ENCODE measurements at places on chromosomes 7 and 10. TPM values are rescaled to one million over a fixed set of nuclear protein-coding genes. Genes with fewer than 3 reads are reported as not detected.

DNA sequence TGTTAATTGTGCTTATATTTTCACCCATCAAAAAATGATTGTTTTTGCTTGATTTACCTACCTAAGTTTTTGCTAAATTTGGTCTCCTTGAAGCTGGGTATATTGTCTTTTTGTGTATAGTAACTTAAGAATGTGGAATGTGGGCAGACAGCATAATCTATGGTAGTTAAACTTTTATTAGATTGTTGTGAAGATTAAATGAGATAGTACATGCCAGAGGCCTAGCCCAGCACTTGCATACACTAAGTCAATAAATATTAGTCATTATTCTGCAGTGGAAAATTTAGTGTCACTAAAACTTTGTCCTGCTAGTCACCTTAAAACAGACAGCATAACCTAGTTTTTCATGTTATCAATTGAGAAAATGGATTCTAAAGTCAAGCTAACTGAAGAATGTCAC lies 19.3 kb upstream of the RPA3 start:
- no peak for DNase-seq

GRCh38 chr7:98125759-98126158 lies 19.1 kb downstream of the LMTK2 start:
- no peak for DNase-seq

- peak; percentile 4 for DNase-seq
These were observed 131.5 kb downstream of the CCDC7 start for GRCh38 chr10:32577448-32577847.

GRCh38 chr7:11506417-11506816 lies 325.6 kb downstream of the THSD7A start:
- DNase-seq = no peak

DNA sequence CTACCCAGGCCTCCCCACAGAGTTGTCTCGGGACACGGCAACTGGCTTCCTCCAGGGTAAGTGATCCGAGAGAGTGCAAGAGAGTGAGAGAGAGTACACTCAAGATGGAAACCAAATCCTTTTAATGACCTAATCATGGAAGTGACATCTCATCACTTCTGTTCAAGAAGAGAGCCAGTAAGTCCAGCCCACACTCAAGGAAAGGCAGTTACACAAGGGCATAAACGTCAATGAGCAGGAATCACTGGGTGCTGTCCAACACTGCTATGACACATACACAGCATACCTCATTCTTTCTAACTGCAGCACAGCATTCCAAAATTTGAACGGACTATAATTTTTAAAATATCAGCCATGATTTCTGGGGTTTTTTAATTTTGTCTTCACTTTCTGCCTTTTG lies 29.3 kb upstream of the OSBPL3 start:
- no peak for DNase-seq

DNA sequence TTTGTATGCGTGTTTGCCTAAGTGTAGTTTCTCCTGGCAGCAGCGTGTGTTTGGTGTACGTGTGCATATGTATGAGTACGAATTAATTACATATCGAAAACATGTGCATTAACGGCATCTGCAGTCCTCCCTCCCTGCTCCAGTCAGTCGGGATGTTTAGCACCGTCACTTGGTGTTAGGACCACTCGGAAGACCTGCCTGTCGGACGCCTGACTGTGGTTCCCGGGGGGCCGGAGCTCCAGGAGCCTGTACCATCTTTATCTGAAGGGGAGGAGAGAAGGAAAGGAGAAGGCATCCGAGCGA lies 1.1 kb upstream of the CNTNAP2 start:
- DNase-seq = no peak

DNA sequence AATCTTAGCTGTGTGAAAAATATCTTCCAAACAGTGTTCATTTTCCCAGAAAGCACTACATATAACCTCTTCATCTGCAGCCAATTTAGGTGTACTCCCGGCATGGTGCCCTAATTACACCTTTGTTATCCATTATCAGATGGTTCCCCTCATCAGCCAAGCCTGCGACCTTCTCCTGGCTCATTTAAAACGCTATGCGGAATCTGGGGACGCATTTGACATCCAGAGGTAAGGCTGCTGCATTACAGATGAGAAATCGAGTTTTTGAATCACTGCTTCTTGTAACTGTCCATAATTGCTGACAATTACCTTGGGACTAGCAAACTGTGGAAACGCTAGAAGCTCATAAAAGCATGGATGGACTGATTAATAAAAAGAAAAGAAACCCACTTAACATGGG lies 109.5 kb downstream of the PARP12 start:
- DNase-seq = no peak

- peak; percentile 63 for DNase-seq
These were observed 251.2 kb downstream of the TNS3 start for GRCh38 chr7:47330561-47331178.

GRCh38 chr7:21603462-21603861 lies 60.6 kb downstream of the DNAH11 start:
- no peak for DNase-seq

GRCh38 chr10:90787393-90788198 lies 70.2 kb downstream of the HTR7 start:
- peak; percentile 22 for DNase-seq

DNA sequence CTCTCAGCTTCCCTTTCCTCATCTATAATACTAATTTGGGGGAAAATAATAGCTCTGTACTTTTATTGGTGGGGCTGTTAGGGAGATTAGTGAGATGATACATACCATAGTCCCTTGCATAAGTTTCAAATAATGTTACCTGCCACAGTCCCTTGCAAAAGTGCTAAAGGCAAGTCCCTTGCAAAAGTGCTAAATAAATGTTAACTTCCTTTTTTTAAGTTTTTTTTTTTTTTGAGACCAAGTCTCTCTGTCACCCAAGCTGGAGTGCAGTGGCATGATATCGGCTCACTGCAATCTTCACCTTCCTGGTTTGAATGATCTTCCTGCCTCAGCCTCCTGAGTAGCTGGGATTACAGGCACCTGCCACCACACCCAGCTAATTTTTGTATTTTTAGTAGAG lies 43.4 kb upstream of the SRGN start:
- DNase-seq = no peak

DNA sequence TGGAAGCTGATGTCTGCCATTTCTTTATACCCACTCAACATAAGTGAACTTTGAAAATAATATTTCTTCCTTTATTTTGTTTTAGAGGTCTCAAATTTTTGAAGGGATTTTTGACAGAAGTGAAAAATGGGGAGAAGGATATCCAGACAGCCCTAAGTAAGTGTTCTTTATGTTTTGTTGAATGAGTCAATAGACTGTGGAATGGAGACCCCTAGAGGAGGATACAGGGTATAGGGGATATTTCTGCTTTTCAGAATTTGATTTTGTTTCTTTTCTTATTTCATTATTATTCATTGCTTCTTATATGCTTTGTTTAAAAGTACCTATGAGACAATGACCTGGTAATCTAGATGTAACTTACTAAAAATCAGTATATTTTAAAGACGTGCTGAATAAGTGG lies 34.4 kb downstream of the PLEKHA8 start:
- no peak for DNase-seq

DNA sequence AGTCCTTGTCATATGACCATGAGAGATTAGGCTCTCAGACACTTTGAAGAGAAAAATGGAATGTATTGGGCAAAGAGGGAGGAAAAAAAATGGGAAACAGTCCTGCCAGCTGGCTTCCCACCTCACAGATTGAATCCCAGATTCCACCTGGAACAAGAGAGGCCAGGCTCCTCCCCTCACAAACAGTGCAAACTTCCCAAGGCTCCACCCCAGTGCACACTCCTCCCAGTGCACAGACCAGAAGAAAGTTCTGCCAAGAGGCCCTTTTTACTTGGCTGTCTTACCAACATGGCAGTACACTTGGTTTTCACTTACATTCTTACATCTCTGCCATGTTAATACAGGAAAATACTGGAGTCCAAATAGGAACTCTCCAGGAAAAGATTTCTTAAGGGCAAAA lies 202.3 kb downstream of the AHR start:
- no peak for DNase-seq

- no peak for DNase-seq
These were observed 980.5 kb downstream of the LRMDA start for GRCh38 chr10:76411729-76412435.

DNA sequence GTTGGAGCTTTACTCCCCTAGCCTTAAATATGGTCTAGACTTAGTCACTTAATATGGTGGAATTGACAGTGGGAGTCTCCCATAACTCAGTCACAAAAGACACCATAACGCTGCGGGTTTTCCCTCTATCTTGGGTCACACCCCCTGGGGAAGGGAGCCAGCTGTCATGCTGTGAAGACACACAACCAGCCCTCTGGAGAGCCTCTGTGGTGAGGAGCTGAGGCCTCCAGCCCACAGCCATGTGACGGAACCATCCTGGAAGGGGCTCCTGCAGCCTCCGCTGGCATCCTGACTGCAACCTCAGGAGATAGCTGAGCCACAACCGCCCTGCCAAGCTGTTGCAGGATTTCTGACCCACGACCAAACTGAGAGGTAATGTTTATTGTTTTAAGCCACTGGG lies 37.9 kb downstream of the PAXIP1 start:
- DNase-seq = no peak

DNA sequence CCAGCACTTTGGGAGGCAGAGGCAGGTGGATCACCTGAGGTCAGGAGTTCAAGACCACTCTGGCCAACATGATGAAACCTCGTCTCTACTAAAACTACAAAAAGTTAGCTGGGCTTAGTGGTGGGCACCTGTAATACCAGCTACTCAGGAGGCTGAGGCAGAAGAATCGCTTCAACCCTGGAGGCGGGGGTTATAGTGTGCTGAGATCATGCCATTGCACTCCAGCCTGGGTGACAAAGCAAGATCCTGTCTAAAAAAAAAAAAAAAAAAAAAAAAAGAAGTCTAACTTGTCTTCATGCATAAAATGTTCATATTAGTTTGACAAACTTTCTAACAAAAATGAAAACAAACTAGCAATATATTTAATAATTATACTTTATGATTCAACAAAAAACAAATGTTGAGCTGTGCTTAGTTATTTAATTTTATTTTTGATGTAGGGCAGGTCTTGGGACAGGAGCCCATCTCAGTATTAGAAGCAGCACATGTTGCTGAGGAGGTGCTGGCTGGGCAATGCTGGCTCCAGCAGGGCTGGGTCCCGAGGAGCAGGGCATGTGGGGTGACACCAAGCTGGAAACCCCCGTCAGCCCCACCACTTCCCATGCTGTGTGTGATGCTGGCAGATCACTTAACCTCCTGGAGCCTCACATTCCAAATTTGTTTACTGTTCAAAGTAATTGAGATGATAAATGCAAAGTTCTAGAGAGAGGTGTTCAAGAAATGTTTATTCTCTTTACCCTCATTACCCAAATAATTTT lies 335.3 kb upstream of the KLF6 start:
- DNase-seq = no peak

Gene HTR5A
- not detected for total RNA-seq

Gene GSTK1
- total RNA-seq = 176 TPM

Gene ACTL6B
- total RNA-seq = not detected

Gene PCLO
- total RNA-seq = 12.0 TPM

Gene NEUROG3
- not detected for total RNA-seq

Gene RTKN2
- 1.6 TPM for total RNA-seq

Gene PPP1R3C
- 20.3 TPM for total RNA-seq
